Glomerular endothelial cell (primary cell): ENCODE measurements at places on chromosomes 2 and 18.

- DNase-seq: no peak
Observed at GRCh38 chr2:215557701-215558100, 121.8 kb upstream of the FN1 start.

DNA sequence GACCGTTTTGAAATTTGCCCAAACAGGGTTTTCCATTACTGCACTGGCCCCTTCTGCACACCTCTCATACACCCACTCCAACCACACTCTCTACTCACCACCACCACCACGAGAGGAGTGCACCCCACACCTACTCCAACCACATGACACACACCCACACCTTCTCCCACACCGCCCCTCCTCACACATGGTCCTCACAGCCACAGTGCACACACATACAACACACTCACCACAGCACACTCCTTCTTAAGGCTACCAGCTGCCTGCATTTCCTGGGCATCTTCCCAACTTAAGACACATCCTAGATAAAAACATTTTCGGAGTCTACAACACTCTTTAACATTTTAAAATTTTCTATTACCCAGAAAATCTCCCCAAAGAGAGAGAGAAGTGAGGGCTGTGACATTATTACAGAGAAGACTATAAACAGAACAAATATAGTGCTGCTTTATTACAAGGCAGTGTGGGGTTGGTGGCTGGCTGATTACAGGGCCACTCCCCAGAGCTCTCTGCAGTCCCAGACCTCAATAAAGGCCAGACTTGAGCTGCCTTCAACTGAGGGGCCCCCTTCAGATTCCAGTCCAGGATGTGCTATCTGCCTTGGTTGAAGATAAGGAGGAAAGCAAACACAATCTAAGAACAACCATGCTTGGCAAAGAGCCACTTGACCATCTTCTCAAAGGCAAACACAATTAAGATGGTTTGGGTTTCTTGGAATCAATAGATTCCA lies 36.1 kb downstream of the NHEJ1 start:
- DNase-seq: no peak

DNA sequence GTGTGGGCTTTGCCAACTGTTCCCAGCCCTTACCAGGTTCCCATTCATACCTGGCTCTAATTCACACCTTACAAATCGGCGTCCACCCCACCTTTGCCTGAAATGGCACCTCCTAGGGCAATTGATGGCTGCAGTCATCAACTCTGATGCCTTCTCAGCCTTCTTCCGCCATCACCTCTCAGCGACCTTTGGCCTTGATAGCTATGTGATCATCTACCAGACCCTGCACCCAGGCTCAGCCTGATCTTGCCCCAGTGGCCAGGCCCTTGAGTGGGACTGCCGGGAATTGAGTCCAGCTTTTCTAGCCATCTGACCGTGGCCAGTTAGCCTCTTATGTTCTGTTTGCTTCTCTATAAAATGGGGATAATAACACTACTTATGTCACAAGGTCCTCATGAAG lies 32.5 kb downstream of the PSD4 start:
- no peak for DNase-seq

DNA sequence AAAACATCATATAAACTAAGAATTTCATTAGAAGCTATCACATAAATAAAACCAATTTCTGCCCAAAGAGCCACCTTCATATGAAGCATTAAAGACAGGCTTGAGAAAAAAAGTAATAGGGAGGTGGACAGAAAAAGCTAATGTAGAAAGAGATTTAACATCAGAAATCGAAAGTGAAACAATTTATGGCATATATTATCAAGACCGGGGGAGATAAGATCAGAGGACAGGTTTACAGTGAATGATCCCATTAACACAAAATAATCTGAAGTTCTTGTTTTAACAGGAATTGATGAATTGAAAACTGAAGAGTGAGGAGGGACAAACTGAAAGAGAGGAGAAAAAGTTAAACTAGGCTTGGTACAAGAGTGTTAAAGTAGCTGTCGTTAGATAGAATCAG lies 786.3 kb upstream of the FSHR start:
- DNase-seq: no peak

DNA sequence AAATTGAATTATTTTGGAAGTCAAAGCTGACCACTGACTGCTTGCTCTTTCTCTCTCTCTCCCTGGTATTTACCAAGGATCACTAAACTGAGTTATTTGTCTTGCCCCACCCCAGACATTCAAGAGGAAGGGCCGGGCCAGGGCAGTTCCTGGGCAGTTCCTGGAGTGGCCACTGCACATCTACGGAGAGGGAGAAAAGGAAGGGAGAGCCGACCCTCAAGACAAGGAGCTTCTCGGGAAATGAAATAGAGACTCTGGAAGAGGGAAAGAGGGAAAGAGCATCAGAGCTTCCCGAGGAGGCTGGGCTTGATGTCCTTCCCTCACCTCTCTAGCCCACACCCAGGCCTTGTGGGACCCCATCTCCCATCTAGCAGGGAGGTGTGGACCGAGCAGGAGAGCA lies 83.1 kb downstream of the SEPTIN10 start:
- no peak for DNase-seq
